ENCODE measurements at places on chromosomes 16 and 17.

DNA sequence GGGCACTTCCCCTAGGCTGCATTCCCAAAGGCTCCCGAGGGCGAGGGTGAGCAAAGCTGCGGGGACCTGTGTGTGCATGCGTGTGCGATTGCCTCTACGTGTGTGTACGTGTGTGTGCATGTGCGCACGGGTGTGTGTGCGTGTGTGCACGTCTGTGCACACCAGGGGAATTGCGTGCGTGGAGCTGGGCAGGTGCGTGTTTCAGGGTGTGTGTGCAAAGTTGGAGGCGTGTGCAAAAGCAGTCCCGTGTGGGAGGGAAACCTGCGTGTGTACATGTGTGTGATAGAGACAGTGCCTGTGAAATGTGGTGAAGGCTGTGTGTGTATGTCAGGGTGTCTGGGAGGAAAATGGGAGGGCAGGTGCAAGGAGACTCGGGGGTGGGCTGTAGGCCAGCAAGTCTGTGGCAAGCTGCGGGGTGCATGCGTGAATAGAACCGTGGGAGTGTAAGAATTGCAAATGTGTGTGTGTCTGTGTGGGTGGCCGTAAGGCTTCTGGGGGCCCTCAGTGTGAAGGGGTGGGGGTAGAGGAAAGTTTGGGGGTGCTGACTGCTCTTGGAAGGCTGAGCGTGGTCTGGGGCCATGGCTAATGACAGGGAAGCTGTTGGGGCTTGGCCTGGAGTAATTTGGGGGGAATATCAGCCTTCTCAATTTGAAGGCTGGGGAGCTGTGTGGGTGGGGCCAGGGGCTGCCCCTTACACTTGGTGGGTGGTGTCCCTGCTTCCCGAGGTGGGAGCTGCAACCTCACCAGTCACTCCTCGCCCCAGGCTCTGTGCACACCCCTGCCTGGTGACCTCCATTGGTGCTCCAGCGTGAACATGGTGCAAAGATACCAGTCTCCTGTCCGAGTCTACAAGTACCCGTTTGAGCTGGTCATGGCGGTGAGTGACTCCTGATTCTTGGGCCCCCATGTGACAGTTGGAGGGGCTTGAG, 644 bp downstream of the SEC14L5 start:
- no peak for DNase-seq

DNA sequence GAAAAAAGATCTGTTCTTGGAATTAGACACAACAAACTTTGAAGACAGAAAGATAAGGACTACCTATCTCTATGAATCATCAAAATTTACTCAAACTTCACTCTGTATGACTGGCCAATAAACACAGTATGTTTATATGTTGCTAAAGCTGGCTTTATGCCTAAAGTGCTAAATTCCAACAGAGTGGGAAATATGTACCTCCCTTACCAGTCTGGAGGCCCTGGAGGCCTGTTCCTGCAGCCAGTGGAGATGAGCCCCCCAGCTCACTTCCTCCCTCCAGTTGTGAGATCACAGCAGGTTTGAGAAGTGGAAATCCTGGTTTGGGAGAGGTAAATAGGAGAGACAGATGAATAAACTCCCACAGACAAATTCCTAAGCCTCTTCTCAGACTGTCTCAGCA, 9.0 kb downstream of the ZNF23 start:
- no peak for DNase-seq

DNA sequence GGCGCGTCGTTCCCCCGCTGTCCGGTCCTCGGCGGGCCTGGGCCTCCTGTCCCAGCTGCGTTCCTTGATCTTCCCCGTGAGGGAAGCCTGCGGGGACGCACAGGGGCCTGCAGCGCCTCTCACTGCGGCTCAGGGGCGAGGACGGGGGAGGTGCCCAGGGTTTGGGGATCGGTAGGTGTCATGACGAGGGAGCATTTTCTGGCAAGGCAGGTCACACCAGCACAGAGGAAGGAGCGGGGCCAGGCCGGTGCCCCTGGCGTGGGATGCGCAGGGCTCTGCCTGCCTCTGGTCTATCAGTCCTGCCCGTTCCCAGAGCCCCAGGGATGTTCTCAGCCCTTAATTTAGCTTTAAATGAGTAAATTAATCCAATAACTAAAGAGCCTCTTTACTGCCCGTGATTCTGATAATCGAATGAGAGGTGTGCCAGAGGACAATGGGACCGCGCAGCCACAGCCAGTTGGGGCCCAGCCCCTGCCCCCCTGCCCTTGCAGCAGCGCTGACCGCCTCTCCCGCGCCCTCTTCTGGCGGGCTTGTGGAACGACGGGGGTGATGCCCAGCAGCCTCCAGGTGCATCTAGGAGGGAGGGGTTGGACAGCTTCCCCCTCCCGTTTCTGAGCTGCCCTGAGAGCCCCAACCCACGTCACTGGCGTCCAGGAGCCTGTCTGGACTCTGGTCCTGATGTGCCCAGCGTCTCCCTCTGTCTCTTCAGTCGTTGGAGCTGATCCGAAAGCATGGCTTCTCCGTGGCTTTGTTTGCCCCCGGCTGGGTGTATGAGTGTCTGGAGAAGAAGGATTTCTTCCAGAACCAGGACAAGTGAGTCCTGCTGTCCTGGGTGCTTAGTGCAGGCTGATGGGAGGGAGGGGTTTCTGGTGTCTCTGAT, 7.9 kb downstream of the ENGASE start:
- peak; percentile 34 for DNase-seq

GRCh38 chr17:44221084-44221861, 1.8 kb upstream of the UBTF start:
- peak; percentile 64 for DNase-seq

DNA sequence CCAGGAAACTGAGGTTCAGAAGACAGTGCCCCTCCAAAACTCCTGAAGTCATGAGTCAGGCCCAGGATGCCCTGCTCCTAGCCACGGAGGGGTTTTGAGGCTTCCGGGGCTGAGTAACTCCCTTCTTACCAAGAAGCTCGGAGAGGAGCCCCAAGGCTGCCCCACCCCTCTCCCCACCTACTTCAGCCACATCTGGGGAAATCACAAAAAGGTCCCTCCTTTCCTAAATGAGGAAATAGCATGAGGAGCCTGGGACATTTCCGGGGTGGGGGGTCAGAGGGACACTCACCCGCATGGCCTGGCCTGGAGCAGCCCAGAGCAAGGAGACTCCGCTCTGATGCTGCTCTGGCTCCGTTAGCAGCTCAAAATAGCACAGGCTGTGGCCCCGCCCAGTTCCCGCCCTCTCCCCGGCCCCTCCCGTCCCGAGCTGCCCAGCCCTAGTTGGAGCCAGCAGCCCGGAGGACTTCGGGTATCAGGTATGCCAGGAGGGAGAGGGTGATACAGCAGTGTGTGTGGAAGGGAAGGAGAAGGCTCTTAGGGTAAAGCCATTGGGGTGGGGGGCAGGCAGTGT, 40.1 kb downstream of the MYO18A start:
- DNase-seq, result peak; percentile 68

GRCh38 chr17:48219617-48220016, 112.1 kb downstream of the SNX11 start:
- no peak for DNase-seq

- DNase-seq, result no peak
Measured at GRCh38 chr16:22862046-22862445, 48.1 kb downstream of the HS3ST2 start.

DNA sequence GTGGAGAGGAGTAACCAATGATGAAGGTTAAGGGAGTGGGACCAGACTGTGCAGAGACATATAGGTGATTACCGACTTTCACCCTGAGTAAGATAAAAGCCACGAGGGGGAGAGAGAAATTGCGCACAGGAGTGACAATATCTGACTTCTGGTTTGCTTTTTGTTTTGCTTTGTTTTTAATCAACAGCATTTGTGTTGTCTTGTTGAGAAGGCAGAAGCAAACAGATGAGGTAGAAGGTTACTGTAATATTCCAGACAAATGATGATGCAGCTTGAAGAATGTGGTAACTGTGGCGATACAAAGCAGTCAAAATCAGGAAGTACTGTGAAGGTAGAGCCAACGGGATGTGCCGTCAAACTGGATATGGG, 7.5 kb downstream of the PELP1 start:
- DNase-seq, result no peak

DNA sequence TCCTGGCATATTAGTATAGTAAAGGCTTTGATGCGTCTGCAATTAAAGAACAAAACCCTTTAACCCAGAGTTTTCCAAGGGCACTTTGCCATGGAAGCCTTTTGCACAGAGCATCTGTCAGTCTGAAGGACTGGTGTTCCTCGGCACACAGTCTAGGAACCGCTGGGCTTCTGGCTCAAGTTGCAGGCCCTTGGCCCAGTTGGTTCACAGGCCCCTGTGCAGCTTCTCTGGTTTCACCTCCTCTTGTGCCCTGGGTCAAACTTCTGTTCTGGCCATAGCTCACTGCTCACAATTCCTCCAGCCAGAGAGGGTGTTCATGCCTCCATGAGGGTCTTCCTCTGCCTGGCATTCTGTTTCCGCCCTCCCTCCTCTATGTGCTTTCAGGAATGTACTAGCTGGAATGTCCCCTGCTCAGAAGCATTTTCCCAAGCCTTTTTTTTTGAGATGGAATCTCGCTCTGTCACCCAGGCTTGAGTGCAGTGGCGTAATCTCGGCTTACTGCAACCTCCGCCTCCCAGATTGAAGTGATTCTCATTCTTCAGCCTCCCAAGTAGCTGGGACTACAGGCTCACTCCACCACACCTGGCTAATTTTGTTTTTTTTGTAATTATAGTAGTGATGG, 34.5 kb upstream of the TEX2 start:
- no peak for DNase-seq

DNA sequence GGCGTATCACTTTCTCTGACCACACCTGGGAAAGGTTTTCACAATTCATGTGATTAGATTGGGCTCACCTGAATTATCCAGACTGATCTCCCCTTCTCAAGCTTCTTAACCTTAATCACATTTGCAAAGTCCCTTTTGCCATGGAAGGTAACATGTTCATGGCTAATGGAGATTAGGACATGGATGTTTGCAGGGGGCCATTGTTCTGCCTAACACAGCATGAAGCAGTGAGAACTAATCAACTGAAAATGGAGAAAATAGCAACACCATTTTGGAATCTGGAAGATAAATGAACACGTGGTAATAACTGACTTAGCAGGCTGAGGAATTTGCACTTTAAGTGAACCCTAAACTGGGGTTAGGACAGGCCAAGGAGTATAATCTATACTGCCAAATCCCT, 25.0 kb upstream of the SBK1 start:
- DNase-seq, result no peak

- no peak for DNase-seq
Measured at GRCh38 chr17:3851461-3852100, 5.5 kb upstream of the NCBP3 start.

DNA sequence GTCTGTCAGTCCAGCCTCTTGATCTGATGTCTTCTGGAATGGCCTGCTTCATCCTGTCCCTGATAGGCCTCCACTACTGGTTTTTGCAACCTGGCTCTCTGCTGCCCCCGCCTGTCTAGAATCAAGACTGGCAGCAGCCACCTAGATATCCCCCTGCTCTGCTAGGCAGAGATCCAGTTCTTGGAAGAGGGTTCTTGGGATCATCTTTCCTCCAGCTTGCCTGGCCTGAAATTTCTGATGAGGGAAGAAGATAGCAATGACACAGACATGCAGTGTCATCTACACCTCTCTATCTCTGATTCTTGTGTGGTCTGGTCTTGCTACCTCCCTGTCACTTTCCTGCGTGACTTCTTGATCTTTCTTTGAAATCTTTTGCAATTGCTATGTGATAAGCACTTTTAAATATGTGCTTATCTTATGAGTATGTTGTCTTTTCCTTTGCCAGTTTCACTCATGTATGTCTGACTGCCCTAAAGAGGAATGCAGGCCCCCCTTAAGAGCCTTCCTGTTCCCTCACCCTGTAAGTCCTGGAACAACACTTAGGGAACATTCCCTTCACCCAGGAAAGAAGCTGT, 20.3 kb upstream of the NFATC3 start:
- DNase-seq, result peak; percentile 67

GRCh38 chr16:588639-588888, 1.3 kb upstream of the RAB40C start:
- DNase-seq, result peak; percentile 67

DNA sequence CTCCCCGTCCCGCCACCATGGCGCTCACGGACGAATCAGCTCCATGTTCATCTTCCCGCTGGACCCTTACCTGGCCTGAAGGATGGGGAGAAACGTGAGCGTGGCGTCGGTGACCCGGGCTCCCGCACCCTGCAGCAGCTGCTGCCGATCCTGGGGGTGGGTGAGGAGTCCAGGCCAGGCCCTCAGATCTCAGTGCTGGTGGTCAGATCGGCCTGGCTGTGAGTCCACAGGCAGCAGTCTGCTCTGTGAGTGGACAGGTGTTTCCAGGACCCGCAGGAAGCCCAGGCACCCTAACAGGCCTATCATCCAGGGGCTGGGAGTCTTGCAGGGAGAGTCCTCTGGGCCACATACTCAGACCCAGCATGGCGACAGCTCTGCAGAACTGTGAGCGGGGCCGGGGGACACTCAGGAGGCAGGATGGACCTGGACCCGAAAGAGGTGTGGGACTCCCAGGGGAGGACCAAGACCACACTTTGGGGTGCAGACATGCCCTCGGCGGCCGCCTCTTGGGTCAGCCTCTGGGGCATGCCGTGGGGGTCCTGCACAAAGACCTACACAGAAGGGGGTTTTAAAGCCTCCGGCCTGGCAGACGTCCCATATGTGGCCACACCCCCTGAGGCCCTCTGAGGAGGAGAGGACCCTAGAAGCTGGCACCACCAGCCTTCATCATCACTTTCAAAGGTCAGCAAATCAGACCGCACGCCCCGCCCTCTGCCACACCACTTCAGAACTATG, 27.2 kb upstream of the ZNF469 start:
- DNase-seq, result no peak

- no peak for DNase-seq
Measured at GRCh38 chr17:44766409-44767038, 7.7 kb downstream of the ADAM11 start.

DNA sequence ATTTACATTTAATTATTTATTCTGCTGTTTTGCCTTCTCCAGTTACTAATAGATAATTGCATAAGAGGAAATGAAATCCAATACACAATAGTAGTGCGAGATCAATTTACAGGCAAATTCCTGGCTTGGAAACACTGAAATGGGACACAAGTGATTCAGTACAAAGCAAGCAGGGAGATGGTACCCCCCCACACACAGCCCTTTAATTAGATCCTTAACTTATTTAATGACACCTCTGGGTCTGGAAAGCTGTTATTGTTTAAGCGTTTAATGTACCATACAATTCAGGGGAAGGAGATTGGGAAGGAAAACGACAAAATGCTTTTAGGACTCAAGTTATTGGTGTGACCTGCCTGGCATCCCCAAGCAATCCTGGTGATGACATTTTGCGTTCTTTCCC, 318.2 kb downstream of the NPIPA8 start:
- no peak for DNase-seq

DNA sequence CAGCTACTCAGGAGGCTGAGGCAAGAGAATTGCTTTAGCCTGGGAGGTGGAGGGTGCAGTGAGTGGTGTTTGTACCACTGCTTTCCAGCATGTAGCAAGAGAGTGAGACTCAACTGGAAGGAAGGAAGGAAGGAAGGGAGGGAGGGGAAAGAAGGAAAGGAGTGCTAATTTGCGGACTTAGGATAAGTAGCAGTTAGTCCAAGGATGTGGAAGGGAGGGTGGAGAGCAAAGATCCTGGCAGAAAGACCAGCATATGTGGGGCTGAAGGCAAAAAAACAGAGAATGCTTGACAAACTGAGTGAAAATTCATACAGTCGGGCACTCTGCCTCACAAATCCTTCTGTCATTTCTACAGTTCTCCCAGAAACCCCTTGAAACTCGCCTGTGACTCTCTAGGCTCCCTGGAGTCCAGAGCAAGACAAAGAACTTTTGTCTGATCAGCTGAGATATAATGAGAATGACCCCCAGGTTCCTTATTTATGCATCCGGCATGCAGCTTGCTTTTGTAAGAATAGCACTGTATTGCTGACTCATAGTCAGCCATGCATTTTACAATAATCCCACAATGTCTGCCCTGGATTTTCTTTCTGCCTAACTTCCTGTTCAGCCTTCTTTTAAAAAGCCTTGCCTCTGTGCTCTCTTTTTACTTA, 31.5 kb downstream of the CDK5RAP3 start:
- DNase-seq, result no peak

GRCh38 chr16:51107742-51108141, 43.3 kb downstream of the SALL1 start:
- DNase-seq, result no peak
